Nephron progenitor cell (in vitro differentiated cells): ENCODE measurements at places on chromosomes 13 and 19.

GRCh38 chr13:42747399-42747873 is 33.9 kb upstream of the FAM216B start:
- no peak for DNase-seq

DNA sequence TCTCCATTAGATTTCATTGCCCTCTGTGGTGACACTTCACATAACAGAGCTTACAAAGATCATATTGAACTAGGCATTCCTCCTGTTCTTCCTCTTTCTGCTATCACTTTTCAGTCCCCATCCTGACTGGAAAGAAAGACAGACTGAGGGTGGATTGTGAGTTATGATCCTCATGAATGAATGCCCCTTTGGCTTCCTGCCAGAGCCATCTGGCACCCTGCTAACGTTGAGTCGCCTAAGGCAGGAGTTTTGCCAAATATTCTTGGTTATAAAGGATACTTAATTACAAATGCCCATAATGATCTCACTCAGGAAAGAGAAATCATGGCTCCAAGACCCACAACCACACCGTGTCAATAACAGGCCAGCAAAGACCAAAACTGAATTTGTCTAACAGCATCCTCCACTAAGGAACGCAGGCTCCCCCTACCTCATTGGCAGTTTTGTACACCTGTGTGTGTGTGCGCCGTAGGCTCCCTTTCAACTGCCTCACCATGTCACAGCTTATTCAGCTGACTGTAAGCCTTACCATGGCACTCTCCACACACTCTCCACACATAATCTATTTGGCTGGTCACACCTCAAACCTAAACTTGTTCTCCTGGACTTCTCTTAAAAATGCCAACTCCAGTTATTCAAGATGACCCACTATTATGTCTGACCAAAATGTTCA is 15.5 kb downstream of the ZNF211 start:
- no peak for DNase-seq

DNA sequence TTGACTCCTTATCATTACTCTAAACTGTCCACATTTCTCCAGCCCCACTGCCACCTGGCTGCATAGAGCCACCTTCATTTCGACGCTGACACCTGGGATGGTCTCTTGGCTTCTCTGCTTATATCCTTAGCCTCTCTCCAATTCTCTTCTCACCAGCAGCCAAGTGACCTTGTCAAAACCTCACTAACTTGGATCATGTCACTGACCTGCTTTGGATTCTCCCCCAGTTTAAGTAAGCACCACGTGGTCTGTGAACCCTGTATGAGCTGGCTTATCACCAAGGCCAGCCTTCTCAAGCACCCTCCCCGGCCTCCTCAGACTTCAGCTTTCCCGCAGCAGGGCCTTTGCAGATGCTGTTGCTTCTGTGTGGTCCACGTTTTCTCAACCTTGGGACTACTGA is 12.3 kb upstream of the GGACT start:
- DNase-seq: no peak

DNA sequence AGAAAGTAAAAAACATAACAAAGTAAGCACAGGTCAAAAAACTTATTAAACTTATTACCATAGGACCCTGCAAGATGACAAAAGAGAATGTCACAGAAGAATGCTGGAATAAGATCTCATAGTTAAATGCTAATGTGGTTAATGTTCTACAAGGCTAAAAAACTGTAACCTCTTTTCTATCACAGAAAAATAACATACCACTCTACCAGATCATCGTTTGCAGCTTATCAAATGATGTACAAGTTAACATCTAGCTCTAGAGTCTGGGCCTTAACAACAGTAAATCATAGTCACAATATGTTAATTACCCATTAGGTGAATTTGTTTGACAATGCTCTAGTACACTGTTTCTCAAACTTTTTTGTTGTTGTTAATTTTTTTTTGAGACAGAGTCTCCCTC is 53.0 kb downstream of the NUFIP1 start:
- DNase-seq: no peak

GRCh38 chr13:97435323-97435722 is 1.4 kb downstream of the RAP2A start:
- DNase-seq: no peak

DNA sequence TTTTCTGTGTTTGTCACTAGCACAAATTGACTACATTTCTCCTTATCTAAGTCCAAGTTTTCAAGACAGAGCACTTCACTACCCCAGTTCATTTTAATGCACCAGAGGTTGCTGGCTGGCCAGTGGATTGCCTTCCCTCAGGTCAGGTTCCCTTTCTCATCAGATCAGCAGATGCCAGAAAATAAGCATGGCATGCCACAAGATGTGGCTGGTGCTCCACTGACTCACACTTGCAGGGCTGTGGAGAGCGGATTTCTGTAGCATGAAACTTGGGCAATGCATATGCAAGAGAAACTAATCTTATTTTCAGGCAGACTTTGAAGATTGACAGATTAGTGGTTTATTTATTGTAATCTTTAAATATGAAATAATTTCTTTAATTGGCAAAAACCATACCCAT is 79.5 kb downstream of the RUBCNL start:
- no peak for DNase-seq

GRCh38 chr13:41674246-41674645 is 216.9 kb downstream of the RGCC start:
- DNase-seq: no peak

GRCh38 chr13:76016799-76017400 is 380.8 kb downstream of the LMO7 start:
- DNase-seq: peak; percentile 7

DNA sequence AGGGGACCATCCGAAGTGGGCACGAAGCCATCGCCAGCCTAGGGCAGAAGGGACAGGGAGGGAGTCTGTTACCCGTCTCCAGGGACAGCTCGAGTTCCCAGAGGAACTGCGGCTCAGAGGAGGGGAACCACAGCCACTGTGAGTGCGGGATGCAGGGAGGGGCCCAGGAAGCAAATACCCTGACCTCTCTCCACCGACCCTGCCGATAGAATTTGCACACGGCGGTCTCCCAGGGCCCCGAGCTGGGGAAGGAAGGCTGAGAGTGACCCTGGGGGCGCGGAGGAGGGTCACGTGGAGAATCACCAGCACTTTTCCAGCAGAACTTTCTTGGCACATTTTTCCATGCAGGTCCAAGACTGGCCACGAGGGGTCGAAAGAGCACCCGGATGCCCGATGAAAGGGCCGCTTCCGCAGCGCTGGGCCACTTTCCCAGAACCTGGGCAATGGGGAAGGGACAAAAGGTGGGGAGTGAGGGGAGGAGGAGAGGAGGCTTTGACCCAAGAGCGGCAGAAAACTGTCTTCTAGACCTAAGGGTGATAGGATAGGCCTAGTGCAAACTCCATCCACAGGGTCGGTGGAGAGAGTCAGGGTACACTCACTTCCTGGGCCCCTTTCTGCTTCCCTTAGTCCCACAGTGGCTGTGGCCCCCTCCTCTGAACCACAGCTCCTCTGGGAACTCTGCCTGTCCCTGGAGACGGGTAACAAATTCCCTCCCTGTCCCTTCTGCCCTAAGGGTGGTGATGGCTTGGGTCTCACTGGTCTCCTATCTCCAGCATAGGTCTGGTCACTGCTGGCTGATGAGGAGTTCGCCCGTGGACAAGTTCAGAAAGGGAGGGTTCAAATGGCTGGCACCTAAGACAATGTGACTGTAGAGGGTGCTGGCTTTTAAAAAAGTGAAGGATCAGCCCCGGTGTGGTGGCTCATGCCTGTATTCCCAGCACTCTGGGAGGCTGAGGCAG is 5.3 kb upstream of the GPR4 start:
- DNase-seq: peak; percentile 89

DNA sequence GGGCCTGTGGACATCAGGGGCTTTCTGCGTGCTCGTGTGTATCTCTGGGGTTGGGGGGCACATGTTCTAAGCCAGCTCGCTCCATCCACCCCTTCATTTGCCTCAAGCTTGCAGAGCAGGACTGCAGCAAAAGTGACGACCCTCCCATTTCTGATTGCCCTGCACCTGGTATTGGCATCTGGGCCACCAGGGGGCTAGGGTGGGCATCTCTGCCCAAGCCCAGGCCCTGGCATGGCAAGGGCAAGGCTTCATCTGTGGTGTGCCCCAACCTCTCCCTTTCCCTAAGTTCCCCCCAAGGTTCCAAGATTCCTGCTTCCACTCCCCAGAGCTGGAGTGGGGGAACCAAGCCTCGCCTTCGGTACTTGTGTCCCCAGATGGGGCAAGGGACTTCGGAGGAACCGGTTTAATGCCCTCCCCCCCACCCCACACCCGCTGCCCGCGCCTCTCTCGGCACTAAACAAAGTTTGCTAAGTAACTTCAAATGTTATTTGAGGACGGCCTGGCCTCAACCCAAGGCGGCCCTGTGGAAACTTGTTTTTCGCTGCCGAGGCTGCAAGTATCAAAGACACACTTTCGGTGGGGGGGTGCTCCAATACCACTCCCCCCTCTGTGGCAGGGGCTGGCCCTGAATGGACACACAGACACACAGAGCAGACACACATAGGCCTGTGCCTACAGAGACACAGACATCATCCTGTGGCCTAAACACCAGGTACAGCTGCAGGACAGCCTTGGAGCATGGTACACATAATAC is 12.2 kb downstream of the NFIX start:
- DNase-seq: no peak

DNA sequence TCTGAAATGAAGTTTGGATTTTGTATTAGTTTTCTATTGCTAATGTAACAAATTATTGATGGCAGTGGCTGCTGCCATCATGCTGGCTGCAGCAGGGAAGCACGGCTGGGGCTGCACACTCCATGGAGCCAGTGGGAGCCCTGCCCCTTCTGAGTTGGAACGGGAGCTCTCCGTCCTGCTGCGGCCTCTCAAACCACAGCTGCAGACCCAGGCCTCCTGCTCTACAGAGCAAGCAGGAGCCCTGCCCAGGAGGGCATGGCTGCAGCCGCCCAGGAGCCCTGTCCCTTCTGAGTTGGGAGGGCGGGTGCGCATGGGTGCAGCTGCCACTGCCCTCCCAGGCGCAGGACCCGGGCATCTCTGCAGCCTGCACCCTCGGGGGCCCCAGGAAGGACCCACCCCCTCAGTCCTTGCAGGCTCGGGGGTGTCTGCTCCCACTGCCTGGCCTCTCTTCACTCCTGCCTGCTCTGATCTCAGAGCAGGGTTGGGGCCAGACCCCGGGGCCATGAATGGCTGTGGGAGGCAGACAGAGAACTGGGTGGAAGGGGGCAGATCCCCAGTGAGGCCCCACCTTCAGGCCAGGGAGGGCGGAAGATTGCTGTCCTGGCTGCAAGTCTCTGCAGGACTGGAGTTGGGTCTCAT is 21.0 kb upstream of the ESD start:
- no peak for DNase-seq

DNA sequence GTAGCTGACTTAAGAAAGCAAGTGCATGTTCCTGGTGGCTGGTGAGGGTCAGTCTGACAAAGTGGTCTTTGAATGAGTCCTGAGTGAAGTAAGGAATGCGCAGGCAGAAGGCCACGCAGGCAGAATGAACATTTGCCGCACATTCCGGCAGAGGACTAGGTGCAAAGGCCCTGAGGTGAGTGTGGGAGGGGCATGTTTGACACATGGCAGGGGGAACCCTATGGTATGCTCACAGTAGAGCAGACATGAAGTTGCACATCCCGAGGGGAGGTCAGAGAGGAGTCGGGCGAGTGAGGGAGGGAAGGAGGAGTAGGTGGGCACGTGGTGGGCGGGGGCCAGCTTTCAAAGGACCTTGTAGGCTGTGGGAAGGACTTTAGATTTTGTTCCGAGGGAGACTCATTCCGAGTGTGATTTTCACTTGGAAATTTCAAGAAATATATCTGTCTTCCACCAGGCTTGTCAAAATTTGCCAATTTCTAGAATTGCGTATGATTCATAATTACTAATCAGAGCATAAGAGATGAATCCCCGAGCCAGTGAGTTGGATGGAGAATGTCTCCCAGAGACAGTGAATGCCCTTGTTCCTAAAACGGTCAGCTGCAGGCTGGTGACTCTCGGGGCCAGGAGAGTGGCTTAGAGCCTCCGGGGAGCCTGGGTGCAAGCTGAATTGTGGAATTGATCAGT is 40.3 kb downstream of the ERICH6B start:
- no peak for DNase-seq

DNA sequence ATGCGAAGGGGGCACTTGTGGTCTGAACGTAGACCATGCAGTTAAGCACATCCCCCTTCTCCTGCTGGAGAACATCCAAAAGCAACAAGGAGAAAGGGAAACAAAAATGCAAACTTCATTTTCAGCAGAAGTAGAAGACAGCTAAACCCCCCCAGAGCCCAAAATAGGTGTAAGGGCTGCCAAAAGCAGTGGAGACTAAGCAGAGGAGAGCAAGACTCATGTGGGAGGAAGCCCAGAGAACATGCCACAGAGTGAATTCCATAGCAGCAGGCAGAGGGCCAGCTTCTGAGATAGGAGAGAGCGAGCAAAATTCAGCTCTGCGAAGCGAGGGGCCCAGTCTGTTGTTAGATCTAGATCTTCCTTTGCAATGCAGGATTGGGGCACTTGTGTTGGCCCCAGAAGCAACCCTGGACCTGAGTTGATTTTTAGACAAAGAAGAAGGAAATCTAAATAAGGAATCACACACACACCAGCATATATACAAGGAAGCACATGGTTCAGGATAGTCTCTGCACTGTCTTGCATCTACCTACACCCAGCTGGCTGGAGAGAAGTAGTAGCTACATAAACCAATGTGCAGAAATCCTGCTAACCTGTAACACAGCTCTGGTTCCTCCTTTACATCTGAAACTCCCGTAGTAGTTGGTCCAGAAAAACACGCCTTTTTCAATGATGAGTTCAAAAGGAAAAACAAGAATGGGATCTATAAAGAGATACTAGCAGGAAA is 199.6 kb downstream of the SPRY2 start:
- no peak for DNase-seq

- no peak for DNase-seq
Measured at GRCh38 chr13:77833331-77833863, 85.2 kb downstream of the EDNRB start.
